ENCODE measurements at places on chromosomes 2 and 18.

GRCh38 chr2:23354554-23354953, 30.4 kb upstream of the KLHL29 start:
- no peak for DNase-seq

DNA sequence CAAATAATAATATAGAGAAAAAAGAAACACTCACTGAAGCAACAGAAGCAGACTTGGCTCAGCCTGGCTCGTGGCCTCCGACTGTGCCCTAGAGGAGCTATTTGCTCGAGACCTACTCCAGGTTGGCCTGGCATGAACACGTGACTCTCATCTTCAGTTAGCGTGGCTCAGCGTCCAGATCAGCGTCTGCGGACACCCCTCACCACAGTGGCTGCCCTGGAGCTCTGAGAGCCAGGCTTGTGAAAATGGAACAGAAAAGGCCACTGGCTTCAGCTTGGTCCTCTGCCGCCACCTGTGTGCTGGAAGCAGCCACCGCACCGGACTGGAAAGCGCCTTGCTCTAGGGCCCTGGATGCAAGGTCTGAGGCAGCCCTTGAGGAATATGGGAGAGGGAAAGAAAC, 1184.0 kb upstream of the GYPC start:
- no peak for DNase-seq

DNA sequence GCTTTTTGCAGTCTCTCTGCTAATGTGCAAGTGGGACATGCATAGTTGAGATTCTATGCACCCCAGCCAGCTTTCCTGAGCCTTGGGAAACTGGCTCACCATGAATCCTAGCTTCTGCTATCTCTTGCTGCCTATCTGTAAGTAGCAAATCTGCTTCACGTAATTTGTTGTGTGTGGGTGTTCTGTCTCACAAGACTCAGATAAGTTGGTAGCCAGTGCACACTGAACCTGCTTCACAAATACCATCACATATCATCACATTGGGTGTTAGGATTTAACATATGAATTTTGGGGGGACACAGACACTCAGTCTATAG, 13.9 kb upstream of the VRK2 start:
- no peak for DNase-seq

DNA sequence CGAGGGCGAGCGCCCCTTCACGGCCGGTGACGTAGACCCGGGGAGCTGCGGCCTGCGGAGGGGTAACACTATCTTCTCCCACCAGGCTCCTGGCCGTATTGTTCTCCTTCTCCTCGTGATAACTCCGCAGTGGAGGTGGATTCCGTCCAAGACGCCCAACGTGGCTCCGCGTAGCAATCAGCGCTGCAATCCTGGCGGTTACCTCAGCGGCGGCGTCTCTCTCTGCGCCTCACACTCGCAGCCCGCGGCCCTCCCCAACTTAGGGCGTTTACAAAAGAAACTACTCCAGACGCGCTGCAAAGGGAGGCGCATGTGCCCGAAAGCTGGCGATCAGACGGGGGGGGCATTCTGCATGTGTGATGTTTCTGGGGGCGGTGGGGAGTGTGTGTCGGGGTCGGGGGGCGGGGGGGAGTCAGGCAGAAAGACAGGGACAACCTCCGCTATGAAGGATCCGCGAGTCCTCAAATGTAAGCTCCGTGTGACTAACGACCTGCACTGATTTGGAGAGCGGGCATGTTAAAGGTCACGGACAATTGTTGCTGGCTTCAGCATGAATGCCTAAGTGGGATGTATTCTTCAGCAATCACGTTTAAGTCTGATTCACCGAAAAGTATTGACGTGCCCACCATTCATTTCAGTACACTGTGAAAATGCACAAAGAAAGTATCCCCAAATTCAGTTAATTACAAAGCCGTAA, 1.3 kb upstream of the ZNF516 start:
- DNase-seq: no peak

GRCh38 chr2:178088774-178089270, 16.2 kb upstream of the PDE11A start:
- no peak for DNase-seq

- DNase-seq: no peak
Measured at GRCh38 chr2:25365241-25365640, 23.5 kb upstream of the DNMT3A start.

- no peak for DNase-seq
Measured at GRCh38 chr2:231388725-231389346, 6.7 kb upstream of the B3GNT7 start.

DNA sequence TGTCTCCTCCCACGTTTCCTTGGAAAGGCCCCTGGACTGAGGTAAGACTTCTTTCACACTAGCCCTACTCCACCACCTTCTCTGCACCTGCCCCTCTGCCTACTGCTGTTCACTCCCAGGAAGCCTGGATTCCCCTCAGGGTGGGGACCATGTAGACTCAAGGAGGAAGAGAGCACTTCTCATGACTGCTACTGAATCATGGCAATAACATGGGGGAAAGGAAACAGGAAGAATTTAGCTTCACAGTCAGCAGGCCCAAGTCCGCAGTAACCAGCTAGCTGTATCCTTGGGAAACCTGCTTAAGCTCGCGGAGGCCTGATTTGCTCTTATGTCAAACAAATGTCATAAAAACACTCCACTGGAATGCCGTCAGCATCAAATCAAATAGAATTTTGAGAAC, 126.2 kb upstream of the CAPN13 start:
- DNase-seq: no peak

- DNase-seq: no peak
Measured at GRCh38 chr2:69269330-69269729, 117.7 kb downstream of the GFPT1 start.

DNA sequence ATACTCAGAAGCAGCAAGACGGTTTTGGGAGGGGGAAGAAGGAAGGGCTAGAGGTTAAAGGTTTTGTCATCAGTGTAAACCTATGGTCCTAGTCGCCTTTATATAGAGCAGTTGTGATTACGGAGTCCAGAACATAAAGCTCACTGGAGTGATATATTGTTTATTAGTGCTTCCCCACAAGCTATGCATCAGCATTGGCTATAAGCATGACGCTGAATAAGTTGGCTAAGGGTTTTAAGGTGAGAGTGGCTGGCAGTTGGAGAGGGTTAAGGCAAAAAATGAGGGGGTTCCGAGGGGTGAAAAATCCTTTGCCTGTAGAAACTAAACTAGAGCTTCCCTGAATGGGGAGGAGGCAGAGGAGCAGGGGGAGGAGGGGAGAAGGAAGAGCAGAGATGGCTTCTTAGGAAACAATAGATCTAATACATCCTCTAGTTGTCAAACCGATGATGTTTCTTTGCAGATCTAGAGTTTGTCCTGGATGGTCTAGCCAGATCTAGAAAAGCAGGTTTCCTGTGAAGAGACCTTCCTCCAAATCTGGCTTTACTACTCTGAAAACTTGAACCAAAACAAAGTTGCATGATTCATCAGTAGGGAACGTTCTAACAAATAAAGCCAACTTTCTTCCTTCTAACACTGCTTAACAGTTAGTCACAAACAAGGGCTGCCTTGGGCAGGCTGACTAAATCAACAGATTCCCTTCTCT, 2.5 kb downstream of the KLF7 start:
- peak; percentile 38 for DNase-seq

- no peak for DNase-seq
Measured at GRCh38 chr2:79630060-79630459, 117.2 kb downstream of the CTNNA2 start.

- DNase-seq: no peak
Measured at GRCh38 chr18:79690071-79690470, 10.5 kb downstream of the CTDP1 start.

DNA sequence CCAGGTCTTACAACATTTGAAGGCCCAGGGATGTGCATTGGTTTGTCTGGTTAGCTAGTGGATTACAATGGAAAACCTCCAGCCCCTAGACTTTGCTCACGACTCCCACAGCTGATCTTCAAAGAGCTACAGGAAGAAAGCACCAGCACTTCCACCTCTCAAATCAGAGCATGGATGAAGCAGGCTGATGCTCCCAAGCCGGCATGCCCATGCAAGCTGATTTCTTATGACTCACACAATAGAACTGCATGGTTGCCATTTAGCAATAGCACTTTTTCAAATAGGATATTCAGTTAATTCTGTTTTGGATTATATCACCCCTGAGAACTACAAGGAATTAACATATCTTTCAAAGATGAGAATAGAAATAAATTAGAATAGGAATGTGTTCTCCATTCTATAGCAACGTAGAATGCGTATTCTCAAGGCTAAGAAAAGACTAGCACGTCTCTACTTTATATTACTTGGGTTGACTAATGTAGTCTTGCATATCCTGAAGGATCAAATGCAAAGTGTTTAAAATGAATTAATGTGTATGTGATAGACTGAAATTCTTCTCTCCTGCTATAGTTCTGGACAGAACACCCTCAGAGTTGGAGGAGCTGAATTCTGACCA, 292.4 kb downstream of the TRIB2 start:
- DNase-seq: no peak

GRCh38 chr2:222038067-222038802, 260.6 kb downstream of the PAX3 start:
- DNase-seq: no peak

GRCh38 chr2:191691016-191691735, 13.2 kb downstream of the NABP1 start:
- peak; percentile 62 for DNase-seq

- DNase-seq: no peak
Measured at GRCh38 chr2:214382229-214382628, 28.6 kb upstream of the VWC2L start.

DNA sequence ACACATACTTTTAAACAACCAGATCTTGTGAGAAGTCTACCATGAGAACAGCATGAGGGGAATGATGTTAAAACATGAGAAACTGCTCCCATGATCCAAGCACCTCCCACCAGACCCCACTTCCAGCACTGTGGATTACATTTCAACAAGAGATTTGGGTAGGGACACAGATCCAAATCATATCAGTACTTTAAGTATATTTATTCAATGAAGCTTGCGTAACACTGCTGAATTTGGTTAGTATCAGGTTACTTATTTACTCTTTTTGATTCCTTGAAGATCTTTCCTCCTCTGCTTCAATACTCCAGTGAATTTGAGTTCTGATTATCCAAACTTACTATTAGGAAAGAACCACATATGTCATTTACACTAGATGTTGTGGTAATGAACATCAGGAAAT, 418.6 kb downstream of the PIK3C3 start:
- no peak for DNase-seq

- no peak for DNase-seq
Measured at GRCh38 chr2:70340075-70340474, 38.2 kb upstream of the FAM136A start.

- no peak for DNase-seq
Measured at GRCh38 chr2:97963880-97964279, 31.9 kb downstream of the TMEM131 start.

GRCh38 chr2:171492664-171493063, 29.6 kb upstream of the CYBRD1 start:
- no peak for DNase-seq

GRCh38 chr2:96848264-96848663, 4.4 kb upstream of the ANKRD23 start:
- no peak for DNase-seq

Measured in activated CD4-positive, alpha-beta T cell treated with anti-CD3 and anti-CD28 coated beads for 4 hours (primary cell).